Stimulated activated CD8-positive, alpha-beta memory T cell treated with anti-CD3 and anti-CD28 coated beads, Interleukin-15, amount 100 ng/mL, for 48 hours (primary cell): ENCODE measurements at places on chromosomes 13 and 19.

GRCh38 chr13:112959206-112959605 lies 9.8 kb upstream of the MCF2L start:
- DNase-seq: no peak

DNA sequence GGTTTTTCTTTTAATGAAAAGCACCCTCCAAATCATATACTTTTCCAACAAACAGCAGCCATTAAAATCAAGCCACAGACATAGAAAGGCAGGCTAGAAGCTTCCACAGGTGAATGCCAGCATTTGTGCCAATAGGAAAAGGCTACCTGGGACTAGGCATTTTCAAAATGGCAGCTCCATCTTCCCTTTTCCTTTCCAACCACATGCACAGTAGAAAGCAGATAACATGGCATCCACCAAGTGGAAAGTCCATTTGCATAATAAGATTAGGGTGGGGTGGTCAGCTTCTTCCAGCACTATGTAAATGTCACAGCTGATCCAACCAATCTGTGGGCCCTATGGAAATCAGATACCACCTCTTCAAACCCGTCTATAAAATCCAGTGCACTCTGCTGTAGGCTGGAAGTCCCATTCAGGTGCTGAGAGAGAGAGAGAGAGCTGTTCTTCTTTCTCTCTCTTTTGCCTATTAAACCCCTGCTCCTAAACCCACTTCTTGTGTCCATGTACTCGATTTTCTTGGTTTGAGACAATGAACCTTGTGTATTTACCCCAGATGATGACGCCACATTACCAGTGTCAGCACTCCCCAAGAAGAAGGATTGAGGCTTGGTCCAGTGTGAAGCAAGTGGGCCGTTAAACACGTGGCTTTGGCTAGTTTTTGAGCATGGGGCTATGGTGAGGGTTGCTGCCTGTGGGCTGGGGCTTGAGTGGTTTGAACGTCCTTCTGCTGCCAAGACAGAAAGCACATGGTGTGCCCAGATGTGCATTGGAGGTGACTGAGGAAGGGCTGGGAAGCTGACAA lies 24.2 kb upstream of the IGFL1 start:
- DNase-seq: no peak

GRCh38 chr13:41462427-41462826 lies 5.1 kb downstream of the RGCC start:
- no peak for DNase-seq

- no peak for DNase-seq
Observed at GRCh38 chr13:43797159-43797558, 10.4 kb upstream of the ENOX1 start.

GRCh38 chr19:18234194-18234593 lies 8.0 kb upstream of the PDE4C start:
- no peak for DNase-seq
